ENCODE measurements at places on chromosomes 3 and 15.

- no peak for DNase-seq
These were observed 448.6 kb upstream of the CBLB start for GRCh38 chr3:106317141-106318055.

GRCh38 chr3:111915905-111916304 lies 56.8 kb downstream of the PHLDB2 start:
- DNase-seq: no peak

DNA sequence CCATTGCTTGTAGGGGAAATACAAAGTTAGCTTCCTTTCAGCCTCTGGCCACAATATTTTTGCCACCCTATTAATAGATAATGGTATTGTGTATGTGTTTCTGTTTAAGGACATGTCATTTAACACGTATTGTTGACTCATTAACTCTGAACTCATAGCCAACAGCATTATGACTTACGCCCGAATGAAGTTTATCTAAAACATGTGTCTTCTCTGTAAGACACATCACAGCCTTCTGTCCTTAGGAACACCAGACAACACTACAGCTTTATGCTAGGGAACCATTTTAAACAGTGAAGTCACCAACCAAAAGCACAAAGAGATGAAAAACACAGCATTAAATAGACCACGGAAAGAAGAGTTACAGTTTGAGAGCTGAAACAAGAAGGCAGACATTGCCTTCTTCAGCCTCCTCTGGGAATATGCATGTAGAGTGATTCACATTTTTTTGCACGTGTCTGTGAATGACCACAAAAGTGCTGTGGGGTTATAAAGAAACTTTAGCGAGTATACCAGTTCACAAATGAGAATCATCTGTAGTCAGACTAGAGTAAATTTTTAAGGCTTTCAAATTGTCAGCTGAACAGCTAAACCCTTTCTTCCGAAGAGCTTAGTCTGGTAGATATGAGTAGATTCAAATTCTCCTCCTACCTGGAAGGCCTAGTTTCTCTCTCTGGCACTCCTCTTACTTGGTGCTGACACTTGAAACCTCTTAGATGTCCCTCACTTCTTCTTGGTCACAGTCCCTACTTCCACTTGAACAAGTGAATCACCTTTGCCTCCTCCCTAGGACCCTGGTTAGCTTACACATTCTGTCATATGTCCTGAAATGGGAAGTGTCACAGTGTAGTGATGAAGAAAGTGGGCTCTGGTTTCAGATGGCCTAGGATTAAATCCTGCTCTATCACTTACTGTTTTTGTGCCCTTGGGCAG lies 32.2 kb downstream of the MCTP2 start:
- no peak for DNase-seq

GRCh38 chr3:105559856-105560255 lies 193.1 kb downstream of the ALCAM start:
- no peak for DNase-seq

- DNase-seq: no peak
These were observed 80.0 kb downstream of the SHOX2 start for GRCh38 chr3:158026236-158026635.

DNA sequence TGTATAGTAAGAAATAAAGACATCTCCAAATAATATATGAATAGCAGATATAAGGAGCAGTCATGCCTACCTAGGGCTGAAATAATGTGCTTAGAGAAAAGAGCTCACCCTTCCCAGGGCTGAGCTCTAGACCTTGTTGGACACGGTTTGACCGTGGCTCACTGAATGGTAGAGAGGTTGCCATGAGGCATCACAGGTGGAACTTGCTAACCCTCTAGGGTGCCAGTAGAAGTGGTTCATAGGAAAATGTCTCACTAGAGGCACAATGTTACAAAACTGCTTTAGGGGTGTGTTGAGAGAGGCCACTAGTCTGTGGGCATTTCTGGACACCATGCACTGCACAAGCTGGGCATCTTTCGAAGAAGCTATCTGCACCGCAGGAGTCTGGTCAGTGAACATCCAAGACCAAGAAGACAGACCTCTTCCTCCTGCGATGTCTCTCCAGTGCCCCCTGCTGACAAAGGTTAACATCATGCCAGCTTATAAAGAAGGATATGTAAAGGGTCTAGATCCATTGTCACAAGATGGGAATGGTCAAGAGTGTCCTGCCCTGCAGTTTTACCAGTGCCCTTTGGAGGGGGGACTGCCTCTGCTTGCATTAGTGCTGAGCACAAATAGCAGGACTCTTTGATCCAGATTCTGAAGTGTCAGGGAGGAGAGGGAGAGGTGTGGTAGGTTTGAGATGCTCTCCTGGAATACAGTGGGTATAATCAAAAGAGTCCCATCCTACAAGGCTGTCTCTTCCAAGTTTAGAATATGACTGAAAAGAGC lies 266.8 kb downstream of the ZNF385D start:
- peak; percentile 59 for DNase-seq

- no peak for DNase-seq
These were observed 31.7 kb upstream of the SLCO2A1 start for GRCh38 chr3:134061401-134061800.

DNA sequence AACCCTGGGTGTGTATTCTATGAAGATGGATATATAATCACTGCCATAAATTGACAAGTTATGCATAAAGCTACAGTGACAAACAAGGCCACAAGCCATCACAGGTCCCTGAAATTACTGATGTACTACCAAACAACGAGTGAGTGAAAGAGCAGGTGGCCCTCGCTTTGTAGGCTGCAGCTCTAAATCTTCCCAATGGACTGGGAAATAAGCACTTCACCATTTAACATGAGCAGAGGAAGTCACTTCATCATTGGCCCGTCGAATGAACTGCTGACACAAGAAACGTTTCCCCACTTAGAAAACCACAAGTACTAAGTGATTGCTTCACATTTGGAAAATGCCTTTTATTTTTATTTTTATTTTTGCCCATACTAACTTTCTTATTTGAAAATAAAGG lies 218.0 kb downstream of the ZNF385D start:
- DNase-seq: no peak

DNA sequence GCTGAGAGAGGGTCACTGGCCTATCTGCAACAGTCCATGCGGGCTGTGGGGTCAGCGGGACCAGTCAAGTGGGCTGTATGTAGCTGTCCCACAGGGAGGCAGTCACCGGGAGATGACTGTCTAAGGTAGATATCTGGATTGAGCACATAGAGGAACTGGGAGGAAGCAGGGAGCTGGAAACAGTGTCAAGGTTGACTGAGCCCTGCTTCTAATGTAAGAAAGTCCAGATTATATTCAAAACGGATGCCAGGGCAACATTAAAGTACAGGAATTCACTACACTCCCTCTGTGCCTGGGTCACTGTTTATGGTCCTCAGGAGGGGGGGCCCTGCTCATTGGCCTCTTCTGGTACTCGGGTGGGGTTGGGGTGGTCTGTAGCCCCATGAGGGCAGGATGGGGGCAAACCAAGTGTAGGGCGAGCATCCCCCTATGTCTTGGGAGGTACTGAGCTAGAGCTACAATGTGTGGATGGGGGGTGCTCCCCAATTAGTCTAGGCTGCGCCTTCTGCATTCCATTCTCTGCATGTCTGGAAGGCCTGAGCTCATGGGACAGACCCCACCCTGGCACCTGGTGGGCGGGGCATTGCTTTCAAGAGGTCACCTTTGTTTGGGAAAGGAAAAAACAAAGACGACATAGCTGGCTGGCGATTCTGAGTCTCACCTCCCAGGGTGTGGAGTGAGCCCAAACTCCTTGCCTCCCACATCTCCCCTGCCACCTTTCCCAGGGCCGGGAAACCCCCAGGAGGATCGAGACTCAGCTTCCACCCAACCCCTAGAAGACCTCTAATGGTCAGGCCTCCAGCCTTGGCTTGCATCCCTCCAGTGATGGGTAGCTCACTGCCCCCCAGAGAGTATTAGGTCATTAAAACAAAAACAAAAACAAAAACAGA lies 45.1 kb upstream of the C15orf39 start:
- DNase-seq: peak; percentile 68
